ENCODE measurements at places on chromosomes 4 and X.

- DNase-seq, result no peak
Observed at GRCh38 chr4:17770845-17771244, 10.6 kb downstream of the FAM184B start.

DNA sequence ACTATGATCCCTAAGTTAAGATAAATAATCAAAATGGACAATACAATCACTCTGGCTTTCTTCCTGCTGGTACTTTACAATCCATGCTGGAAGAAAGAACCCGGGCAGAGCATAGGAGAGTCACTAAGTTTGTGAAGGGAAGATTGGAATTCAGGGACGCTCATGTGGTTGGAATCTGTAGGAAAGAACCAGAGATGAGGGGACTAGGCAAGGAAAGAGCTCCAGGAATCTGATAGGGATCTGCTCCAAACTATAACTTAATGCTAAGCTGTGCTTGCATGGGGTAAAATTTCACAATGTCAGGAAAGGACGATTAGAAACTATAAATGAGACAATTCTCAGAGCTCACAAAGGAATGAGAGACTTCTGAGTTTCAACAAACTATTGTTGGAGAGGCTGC, 167.5 kb downstream of the ADGRA3 start:
- no peak for DNase-seq

DNA sequence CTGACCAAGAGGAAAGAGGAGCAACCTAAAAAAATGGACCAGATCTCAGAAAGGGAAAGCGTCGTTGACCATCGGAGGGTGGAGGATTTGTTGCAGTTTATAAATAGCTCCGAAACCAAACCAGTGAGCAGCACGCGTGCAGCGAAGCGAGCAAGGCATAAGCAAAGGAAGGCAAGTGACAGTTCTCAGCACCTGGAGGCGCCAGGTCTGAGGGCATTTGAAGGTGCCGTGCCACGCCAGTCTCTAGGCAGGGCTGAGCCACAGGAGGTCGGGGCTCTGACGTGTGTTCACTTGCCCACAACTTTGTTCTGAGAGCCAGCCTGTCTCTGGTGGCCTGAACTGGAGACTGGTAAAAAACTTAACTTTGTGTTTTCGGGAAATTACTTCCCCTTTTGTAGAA, 59.7 kb downstream of the TNIP2 start:
- DNase-seq, result no peak

- no peak for DNase-seq
Observed at GRCh38 chr4:185283723-185284122, 74.3 kb downstream of the SNX25 start.

DNA sequence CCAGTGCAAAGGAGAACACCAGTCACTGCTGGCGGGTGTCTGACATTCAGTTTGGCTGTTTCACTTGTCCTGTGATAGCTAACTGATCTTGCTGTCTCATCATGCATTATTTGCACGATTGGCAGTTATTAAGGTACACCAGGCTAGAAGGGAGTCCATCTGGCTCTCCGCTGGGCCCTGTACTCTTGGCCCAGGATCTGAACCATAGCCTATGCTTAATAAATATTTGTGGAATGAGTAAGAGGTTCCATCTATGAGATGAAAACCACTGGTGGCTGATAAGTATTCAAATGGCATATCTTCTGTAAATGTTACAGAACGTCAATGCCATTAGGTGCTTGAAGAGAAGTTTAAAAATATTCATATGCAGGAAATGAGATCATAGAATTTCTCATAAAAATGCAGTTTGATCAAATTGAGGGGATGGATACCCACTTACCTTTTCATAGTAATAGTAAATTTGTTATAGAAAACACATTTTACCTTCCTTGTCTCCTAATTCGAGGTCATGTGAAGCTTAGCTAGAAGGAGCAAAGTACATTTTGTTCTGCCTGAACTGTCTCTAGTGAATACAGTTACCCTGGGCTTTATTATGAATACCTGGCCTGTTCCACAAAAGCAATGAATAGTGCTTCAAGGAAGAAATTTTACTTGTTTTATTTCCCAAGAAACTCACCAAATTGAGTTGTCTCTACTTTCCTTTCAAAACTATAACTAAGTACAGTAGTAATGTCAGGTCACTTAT, 213.5 kb downstream of the CBR4 start:
- no peak for DNase-seq

GRCh38 chr4:120965938-120966337, 43.4 kb upstream of the PRDM5 start:
- DNase-seq, result no peak

- DNase-seq, result no peak
Observed at GRCh38 chr4:154004016-154004415, 215.1 kb upstream of the SFRP2 start.

DNA sequence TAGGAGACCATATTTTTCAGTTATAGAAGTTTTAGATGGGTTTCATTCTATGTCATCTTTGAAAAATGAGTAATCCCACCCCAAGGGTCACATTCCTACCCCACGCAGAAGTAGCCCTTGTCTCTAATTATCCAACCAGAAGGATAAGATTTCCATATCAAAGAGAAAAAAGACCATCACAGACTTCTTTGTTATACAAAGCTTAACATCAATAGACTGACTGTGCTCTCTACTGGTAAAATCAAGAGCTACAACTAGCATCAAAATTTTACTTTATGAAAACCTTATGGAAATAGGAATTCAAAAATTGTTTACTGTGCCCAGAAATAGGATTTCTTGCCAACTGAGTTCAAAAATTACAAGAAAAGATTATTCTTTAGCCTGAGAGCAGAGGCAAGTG, 24.9 kb downstream of the TNMD start:
- no peak for DNase-seq

- DNase-seq, result no peak
Observed at GRCh38 chr4:4762909-4763821, 96.3 kb upstream of the MSX1 start.

- no peak for DNase-seq
Observed at GRCh38 chr4:135065366-135065765, 863.8 kb upstream of the PABPC4L start.

- DNase-seq, result no peak
Observed at GRCh38 chr4:1744552-1744951, 23.2 kb downstream of the TACC3 start.

GRCh38 chr4:55865228-55865806, 11.9 kb downstream of the EXOC1 start:
- no peak for DNase-seq

All from midbrain (tissue), 1 donor.